ENCODE measurements at places on chromosomes 13 and 19.

GRCh38 chr13:21897161-21897560 lies 226.3 kb downstream of the FGF9 start:
- DNase-seq, result no peak

DNA sequence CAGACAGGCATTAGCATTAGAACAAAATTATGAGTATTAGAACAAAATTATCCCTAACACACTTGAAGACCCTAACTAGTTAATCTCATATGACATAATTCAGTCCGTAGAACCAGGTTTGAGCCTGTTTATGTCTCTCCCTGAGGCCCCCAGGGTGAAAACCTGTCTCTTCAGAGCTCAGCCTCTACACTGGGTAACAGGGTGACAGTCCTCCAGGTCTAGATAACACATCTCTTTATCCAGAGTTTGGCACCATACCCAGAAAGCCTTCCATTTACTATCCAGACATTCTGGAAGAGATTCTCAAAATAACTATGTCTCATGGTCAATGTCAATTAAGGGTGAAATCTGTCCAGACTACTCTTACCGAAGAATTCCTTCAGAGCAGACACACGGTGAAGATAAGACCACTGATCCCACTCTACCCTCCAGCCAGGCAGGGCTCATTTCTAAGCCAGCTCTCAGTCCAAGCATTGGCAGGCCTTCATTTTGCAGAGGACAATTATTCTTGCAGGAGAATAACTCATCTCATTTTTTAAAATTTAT lies 1195.3 kb downstream of the EFNB2 start:
- no peak for DNase-seq

DNA sequence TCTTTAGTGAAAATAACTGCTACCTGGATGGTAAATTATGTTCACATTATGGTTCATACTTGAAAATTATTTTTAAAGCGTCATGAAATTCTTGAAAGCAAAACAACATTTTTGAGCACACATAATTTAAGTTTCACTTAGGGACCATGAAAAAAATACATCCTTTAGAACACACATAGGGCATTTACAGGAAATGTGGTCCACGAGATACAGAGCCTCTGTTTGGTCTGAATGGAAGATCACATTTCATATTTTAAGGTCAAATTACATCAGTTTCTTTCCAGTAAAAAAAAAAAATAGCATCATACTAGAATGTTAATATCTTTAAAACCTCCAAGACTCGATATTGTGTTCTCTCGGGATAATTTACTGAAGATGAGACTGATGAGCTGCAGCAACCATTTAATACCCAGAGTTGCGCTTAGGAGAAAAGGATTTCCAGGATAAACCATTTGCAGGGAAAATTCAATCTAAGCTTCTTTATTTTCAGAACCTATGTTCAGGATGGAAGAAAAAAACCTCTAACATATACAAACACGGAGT lies 720.7 kb downstream of the DIAPH3 start:
- DNase-seq, result no peak

DNA sequence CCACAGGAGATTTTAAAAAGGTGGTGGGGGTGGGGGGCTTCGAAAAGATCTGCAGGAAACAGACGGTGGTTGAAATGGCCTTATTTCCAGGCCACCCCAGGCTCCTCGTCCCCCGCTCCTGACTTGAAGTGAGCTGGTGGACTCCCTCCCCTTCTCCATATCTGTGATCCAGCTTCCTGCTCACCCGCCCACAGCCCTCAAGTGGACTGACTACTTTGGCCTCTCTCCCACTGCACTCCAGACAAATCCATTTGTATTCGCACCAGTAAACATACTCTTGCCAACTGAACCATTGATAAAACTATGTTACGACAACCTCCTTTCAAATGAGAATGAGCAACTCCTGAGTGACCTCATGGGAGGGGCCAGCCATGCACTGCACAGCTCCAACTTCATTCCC lies 259.5 kb downstream of the COL4A1 start:
- DNase-seq, result no peak

DNA sequence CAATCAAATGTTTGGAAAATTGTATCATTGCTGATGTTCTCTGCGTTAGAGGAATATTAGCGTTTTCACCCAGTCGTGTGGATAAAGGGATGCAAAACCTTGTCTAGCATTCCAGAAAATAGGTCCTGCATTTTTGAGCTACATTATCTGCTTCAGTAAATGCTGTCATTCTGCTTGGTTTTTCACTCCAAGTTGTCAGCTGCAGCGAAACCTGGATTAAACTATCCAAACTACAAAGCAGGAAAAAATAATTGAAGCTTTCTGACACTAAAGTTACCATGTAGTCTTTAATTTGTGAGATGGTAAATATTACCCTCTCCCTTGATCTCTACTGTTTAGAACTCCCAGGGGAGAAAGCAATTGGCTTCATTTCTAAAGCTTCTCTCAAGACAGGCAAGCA lies 1795.5 kb upstream of the PRR20A start:
- no peak for DNase-seq

- no peak for DNase-seq
Measured at GRCh38 chr13:95229855-95230254, 71.4 kb downstream of the ABCC4 start.

DNA sequence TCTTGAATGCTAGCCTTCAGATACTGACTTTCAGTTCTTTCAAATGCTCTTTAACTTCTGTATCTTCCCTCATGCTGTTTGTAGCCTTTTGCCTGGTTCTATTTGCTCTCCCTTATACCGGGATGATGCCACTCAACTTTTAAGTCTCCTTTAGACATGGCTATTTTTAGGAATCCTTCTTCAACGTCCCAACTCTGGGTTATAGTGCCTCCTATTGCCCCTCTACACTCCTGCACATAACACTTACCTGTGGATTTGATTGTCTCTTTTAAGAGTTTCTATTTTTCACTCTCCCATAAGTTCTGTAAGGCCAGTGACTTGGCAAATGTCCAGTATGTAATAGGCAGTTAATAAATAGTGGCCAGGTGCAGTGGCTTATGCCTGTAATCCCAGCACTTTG lies 343.0 kb downstream of the KLF5 start:
- DNase-seq, result no peak

All from endodermal cell (in vitro differentiated cells).